Endothelial cell (in vitro differentiated cells): ENCODE measurements at places on chromosomes 1 and 21. TPM values are rescaled to one million over a fixed set of nuclear protein-coding genes. Genes with fewer than 3 reads are reported as not detected.

GRCh38 chr1:156709757-156710489 is 4.5 kb upstream of the CRABP2 start:
- H3K4me1 ChIP-seq: peaks cover 14% of the 10 kb centered on the region
- no peak for DNase-seq
- peaks cover 7% of the 10 kb centered on the region for H3K36me3 ChIP-seq
- H3K27me3 ChIP-seq: peaks cover 9% of the 10 kb centered on the region
- no peak overlapping the region for H3K27ac ChIP-seq

The AKNAD1 gene
- total RNA-seq: not detected

GRCh38 chr1:11061652-11062365 is 2.0 kb upstream of the SRM start:
- peaks cover 12% of the 10 kb centered on the region for H3K36me3 ChIP-seq
- no peak for DNase-seq
- H3K27me3 ChIP-seq: peaks cover 3% of the 10 kb centered on the region
- no peak overlapping the region for H3K27ac ChIP-seq
- peaks cover 13% of the 10 kb centered on the region for H3K4me1 ChIP-seq

DNA sequence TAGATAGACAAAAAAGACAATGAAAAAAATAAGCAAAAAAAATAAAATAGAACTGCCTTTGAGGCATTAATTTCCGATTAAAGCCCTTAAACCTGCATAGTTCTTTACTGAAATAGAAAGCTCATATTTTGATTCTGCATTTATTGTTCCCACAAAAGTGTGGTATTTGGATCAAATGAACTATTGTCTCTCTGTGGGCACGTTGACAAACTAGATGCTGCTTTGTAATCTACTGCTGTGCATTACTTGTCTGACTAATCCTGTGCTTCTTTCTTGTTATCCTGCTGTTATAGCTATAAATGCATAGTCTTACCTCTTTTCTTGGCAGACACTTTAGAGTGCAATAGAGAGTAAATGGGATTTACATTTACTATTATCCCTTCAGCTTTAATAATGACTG is 31.4 kb upstream of the SLC35D1 start:
- DNase-seq: no peak
- no peak overlapping the region for H3K27ac ChIP-seq
- no peaks in the 10 kb centered on the region for H3K4me1 ChIP-seq
- H3K36me3 ChIP-seq: no peaks in the 10 kb centered on the region
- H3K4me3 ChIP-seq: no peak overlapping the region
- no peaks in the 10 kb centered on the region for H3K27me3 ChIP-seq

The C1orf87 gene
- 0.23 TPM for total RNA-seq

- H3K27ac ChIP-seq: no peak overlapping the region
- peaks cover 3% of the 10 kb centered on the region for H3K27me3 ChIP-seq
- no peak for DNase-seq
- peaks cover 22% of the 10 kb centered on the region for H3K36me3 ChIP-seq
- no peak overlapping the region for H3K4me3 ChIP-seq
- H3K4me1 ChIP-seq: no peaks in the 10 kb centered on the region
These were observed 58.1 kb downstream of the RPAP2 start for GRCh38 chr1:92356956-92357355.
